Stimulated activated CD4-positive, alpha-beta T cell treated with anti-CD3 and anti-CD28 coated beads, Interleukin-4, amount 100 ng/mL, for 1 hour (primary cell): ENCODE measurements at places on chromosomes 7 and 10.

GRCh38 chr10:6987536-6987945, 407.5 kb upstream of the PRKCQ start:
- no peak for DNase-seq

DNA sequence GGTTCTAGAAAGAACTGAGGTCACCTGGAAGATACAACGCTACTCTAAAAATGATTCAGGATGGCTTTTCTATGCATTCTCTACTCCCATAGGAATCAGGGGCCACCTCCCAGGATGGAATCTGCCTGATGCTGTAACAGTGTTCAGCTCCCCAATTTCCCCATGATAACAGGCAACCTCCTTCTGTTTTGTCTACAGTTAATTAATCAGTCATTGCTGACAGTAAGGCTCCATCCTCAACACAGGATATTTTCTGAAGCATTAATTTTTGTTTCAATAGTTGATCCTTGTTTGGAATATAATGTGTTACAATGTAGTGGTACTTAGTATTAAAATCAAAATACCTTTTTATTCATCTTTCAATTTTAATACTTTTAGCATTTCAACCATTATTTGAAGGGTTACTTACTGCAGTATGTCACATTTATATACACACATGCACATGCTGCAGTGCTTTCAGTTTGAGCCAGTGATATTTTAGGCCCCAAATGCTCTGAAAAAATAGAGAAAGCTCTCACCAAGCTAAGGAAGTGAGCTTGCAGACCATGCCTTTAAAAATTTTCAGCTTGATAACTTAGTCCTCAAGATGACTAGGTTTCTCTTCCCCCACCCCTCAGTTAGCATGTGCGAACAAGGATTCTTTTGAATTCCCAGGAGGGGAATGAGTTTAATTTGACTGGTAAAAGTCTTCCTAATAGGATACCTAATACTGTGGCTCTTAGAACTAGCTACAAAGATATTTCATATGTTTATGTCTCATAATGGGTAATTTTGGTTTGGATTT, 592 bp upstream of the PIK3CG start:
- no peak for DNase-seq

DNA sequence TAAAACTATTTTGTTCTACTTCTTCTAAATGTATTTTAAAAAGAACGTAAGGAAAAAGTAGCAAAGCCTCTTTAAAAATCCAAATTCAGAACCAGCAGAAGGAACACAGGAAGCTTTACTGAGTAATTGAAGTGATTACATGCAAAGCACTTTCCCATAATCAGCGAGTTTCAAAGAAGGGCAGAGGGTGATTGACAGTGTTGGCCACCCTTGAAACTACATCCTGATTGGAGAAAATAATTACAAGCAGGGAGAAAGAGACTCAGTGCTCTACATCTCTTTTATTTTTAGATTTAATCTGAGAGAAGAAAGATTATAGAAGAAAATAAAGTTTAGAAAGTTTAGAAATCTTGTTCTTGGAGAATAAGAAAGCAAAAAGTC, 20.3 kb upstream of the HGF start:
- DNase-seq, result no peak

GRCh38 chr10:83990126-83990525, 149.2 kb upstream of the GHITM start:
- no peak for DNase-seq

DNA sequence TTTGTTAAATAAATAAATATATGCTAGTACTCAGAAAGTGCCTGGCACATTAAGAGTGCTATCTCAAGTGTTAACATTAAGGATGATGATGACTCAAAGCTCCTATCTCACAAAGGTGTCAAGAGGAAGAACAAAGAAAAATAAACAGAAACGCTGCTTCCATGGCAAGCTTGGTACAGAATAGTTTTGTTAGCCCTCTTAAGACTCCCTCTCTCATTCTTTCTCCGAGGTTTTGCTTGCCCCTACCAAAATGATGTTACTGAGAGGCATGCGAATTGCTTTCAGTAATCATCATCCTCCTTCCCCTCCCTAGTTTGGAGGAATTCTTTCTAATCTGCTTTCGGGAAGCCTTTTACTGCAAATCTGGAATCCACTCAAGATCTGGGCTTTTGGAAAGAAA, 96.7 kb downstream of the SORCS1 start:
- no peak for DNase-seq

GRCh38 chr7:139799586-139799985, 21.8 kb upstream of the HIPK2 start:
- no peak for DNase-seq

DNA sequence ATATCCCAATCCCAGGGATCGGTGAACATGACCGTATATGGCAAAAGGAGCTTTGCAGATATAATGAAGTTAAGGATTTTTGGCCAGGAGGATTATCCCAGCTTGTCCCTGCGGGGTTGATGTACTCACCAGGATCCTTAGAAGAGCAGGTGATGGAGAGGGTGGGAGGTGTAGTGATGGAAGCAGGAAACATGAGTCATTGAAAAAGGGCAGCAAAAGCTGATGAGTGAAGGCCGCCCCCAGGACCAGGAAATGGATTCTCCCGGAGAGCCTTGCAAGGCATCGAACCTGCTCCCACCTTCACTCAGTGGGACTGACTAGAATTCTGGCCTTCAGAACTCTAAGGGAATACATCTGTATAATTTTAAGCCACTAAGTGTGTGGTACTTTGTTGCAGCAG, 5.2 kb upstream of the NUPR2 start:
- no peak for DNase-seq

DNA sequence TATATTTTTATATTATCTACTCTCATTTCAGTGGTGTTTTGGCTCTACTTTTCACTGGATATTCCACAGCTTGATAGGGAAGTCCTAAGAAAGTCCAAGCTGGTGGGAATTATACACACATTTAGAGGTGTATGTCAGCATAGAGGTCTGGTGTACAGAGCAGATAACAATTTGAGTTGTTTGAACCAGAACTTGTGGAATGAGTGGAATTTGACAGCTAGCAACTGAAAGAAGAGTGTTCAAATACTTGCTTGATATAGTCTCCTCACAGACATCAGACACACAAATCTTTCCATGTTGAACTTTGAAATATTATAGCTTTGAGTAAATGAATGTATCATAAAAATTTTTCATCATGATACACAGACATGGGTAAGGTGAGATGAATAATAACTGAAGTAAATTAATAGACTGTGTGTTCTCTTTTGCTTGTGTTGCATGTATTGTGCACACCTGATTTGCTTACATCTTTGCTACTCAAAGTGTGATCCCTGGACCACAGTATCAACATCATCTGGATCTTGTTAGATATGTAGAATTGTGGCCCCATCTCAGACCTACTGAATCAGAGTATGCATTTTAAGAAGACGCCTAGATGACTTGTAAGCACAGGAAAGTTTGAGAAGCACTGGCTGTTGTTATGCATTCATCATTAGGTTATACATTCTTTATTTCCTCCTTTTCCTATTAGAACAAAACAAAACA, 91.5 kb downstream of the ABCA13 start:
- DNase-seq, result no peak

DNA sequence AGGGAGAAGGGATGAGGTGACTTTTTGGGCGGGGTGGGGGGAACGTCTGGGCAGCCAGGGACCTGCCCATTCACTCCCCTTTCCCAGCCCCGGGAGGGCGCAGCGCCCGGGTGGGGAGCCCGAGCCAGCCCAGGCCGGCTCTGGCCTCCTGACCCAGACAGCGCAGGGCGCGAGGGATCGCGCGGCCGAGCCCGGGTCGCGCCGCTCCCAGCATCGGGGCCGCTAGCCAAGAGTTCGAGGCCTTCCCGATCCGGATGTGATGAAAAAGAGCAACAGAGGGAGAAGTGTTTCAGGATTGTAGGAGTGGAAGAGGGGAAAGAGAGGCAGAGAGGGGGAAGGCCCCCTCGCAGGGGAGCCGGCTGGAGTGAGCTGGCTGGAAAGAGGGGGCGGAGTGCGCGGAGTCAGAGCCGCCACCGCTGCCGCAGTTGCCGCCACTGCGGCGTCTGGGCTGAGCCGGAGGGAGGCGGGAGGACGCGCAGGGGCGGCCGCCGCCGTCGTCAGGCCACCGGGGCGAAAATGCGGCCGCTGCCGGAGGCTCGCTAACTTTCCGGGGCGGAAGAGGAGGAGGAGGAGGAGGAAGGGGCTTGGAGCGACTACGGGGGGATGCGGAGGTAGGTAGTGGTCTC, at the start of gene MDFIC:
MDFIC (plus strand) TSS at position 69 of the 626 bp plus-strand sequence. CDS start 940 bp downstream, outside the sequence.
- DNase-seq, result peak; percentile 74

GRCh38 chr10:5945561-5946418, 31.6 kb downstream of the IL15RA start:
- DNase-seq, result no peak

- no peak for DNase-seq
Observed at GRCh38 chr10:32995066-32995622, 37.1 kb upstream of the ITGB1 start.

- no peak for DNase-seq
Observed at GRCh38 chr10:65952086-65952485, 973.8 kb upstream of the LRRTM3 start.

DNA sequence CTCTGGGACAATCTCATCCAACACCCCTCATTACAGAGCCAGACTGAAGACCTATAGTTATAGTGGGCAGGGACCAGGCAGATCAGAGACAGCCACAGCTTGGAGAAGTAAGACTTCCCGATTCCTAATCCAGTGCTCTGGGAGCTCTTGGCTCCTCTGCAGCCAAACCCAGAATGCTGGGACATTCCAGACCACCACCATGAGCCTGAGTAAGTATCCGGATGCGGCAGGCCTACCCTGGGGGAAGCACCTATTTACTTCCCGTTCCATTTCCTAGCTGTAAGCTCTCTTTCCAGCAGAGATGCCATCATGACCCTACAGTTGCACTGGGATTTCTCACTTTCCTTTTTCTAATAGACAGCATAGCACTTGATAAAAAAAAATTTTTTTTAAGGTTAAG, 16.4 kb downstream of the HIP1 start:
- DNase-seq, result no peak

DNA sequence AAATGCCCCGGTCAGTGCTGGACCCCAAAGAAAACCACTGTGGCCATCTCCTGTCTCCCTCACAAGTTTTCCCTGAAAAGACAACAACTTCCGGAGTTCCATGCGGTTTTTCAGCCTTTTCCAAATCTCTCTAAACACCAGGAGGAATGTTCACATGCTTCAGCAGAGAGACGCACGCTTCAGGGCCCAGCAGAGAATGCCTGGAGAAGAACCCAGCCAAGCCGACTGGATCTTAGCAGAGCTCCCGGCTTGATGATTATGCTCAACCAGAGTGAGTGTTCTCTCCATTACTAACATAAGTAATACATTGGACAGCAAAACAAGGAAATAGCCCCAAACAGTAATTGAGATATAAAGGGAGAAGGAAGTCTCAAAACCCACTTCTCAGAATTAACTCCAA, 17.9 kb downstream of the PRKCQ start:
- DNase-seq, result no peak

- no peak for DNase-seq
Observed at GRCh38 chr10:106560925-106561640, 603.4 kb downstream of the SORCS1 start.

DNA sequence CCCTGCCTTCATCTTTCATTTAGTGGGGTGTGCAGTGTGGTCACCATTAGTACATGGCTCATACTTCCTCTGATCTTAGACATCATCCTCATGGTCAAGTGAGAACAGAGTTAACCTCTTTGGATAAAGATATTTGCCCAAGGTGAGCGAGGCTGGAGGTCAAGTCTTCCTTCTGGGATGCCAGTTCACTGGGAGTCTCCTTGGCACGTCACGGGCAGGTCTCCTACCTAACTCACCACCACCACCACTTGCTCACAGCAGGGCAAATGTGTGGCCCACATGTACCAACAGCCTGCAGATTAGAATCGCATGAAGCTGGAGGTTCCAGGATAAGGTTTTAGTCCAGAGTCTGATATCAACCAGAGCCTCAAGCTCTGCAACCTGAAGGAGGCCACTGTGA, 164.6 kb downstream of the USP6NL start:
- no peak for DNase-seq

DNA sequence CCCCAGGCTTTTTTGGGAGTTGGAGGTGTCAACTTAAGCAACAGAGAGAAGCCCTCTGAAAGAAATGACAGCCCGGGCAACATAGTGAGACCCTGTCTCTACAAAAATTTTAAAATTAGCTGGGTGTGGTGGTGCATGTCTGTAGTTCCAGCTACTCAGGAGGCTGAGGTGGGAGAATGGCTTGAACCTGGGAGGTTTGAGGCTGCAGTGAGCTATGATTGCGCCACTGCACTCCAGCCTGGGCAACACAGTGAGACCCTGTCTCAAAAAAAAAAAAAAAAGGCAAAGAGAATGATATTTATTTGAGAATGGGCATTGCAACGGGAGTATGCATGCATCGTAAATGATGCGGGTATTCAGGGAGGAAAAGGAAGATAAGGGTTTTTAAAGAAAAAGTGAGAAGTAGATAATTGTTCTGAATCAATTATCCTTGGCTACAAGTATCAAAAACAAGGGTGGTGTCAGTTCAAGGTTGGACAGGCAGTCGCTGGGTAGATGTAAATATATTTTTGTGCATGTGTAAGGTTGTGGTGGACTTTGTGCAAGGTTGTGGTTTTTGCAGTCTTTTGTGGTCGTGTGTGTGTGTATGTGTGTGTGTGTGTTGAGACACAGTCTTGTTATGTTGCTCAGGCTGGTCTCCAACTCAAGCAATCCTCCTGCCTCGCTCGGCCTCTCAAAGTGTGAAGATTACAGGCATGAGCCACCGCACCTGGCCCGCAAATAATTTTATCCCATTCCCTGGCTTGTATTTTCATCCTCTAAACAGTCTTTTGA, 65.6 kb downstream of the COL26A1 start:
- no peak for DNase-seq

GRCh38 chr10:60465801-60466200, 76.1 kb upstream of the ANK3 start:
- DNase-seq, result no peak

GRCh38 chr10:132439424-132440163, 42.6 kb downstream of the PWWP2B start:
- no peak for DNase-seq

- DNase-seq, result no peak
Observed at GRCh38 chr10:9656996-9657395, 1360.7 kb upstream of the CELF2 start.

DNA sequence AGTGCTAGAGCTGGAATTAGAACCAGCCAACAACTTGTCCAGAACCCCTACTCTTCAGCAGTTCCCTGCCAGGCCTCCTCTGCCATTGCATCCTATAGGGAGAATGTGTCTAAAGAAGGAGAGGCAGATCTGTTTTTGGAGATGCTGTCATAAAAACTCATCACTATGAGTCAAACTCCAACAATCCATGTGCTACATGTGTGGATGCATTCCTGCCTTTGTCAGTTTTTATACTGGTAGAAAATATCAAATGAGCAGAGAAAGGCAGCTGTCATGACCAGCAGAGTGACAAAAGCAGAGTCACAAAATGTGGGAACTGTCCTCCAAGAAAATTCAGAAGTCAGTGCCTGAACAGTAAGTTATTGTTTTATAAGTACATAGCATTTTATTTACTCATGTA, 93.0 kb downstream of the ABLIM1 start:
- no peak for DNase-seq

DNA sequence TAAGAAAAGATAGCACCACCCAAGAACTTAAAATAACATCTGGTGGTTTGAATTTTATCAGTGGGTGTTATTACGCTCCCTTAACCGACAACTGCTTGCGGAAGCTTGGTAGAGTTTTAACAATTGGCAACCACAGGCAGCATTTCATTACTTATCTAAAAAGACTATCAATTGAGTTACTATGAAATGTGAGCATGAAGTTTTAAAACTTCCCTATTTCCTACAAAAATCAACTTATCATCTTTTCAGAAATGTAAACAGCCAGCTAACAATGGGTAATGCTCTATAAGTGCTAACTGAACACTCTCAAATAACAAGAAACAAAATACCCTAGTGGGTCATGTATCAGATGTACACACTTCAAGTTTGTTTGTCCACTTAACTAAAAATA, 68.8 kb downstream of the OSBPL3 start:
- DNase-seq, result no peak
